Cardiac septum (tissue), 1 donor: ENCODE measurements at places on chromosomes 5 and 9. TPM values are rescaled to one million over a fixed set of nuclear protein-coding genes. Genes with fewer than 3 reads are reported as not detected.

PGGT1B gene
- 24.7 TPM for total RNA-seq

DNA sequence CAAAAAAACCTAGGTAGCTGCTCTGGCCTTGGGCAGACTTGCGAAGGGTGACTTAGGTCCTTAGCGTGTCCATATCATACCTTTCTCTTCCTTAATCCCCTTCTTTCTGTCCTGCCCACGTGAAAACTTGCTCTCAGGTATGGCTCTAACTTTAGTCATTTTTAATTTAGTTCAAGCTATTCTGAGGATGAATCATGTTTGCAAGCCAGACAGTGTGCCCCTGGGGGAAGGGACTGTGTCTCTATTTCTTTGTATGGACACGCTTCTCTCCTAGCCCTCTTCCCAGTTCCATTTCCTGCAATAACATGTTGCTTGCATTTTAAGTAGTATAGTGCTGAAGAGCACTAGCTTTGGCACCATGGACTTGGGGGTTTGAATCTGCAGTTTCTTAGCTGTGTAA, 120.6 kb downstream of the PTTG1 start:
- DNase-seq: no peak

- no peak for DNase-seq
Measured at GRCh38 chr9:101047848-101048397, 19.4 kb downstream of the PLPPR1 start.

DNA sequence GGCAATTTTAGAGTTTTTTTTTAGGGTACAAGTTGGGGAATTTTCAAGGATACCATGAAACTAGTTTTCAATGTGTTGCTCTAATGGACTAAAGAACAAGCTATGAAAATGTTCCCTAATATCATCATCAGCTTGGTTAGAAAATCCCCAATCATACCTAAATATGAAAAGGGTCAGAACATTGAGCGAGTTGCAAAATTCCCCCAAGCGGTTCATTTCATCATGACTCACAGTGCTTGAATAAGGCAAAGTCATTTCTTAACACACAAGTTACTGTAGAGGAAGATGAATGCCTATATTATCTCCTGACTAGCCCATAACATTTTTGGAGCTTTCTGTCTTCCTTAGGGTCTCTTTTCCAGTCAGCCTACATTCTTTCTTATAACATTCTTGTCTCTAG, 62.7 kb downstream of the ST8SIA4 start:
- DNase-seq: no peak

DNA sequence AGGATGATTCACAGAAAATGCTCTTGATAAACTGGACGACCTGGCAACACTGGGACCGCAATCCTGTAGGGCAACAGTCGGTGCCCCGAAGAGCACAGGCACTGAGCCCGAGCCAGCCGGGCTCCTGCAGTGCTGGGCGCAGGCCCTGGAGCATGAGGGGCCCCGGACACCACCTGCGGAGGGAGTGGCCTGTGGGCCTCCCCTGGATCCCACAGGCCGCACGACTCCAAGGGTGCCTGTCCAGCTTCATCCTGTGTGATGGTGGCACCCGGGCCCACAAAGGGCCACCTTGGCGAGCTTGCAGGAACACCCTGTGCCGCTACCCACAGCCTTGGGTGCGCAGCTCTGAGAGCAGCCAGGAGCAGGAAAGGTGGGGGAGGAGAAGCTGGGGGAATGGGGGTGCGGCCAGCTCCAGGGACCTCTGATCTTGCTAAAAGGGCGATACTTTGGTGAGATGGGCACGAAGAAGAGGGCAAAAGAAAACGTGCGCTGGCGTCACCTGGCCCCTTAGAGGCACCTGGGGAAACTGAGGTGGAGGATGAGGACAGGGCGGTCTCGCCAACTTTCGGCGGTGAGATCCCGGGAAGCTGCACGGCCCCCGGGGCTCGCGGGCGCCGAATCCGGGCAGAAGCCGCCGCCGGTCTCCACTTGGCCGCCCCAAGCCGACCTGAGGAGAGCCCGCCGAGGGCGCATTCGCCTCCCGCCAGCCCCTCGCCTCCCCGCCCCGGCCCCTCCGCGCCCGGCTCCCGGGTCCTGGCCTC, 722 bp downstream of the TBC1D9B start:
- no peak for DNase-seq

DNA sequence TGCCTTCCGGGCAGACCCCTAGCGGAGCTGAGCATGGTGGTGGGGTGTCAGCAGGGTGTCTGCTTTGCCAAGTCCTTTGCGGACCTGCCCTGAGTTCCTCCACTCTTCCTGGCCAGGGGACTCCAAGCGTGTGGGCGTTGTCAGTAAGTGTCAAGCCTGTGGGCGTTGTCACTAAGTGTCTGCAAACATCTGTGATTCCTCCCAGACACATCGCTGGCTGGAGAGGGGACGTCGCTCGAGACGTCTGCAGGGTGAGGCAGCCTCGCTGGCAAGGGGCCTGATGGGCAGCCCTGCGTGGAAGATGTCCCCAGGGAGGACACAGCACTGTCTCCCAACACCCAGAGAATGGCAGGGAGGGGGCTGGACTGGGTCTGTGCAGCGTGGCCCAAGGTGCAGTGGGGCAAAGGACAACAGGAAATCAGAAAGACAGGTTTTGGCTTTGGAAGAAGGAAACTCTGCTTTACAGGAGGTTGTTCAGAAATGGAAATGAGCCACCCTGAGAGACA, 28.8 kb downstream of the ADAMTSL2 start:
- no peak for DNase-seq

DNA sequence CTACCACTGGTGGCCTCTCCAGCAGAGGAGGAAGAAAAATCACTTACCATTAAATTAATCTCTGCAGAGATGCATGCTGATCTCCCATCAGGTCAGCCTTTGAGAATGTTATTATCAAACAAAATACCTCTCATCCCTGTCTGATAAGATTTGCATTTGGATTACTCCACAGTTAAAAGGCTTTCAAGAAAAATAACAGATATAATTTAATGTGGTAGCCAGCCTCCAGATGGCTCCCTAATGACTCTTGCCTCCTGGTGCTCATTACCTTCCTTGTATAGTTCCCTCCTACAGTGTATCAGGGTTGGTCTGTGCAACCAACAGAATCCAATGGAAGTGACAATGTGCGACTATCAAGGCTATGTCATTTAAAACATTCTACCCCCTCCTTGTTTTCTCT, 63.6 kb upstream of the TNPO1 start:
- no peak for DNase-seq

DNA sequence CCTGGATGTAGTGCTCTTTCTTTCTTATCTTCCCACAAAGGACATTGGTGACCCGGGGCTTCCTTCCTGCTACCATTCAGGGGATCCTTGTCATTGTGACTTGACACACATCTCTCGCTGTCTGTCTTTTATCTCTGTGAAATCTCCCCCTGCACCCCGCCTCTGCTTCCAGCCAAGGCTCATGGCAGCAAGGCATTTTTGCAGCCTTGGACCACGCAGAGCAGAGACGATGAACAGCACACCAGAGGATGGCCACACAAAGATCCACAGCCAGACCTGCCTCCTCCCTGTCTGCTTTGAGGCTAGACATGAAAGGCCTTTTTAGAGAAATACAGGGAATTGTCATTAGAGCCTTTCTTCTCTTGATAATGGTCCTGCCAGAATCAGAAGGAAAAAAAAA, 549.1 kb downstream of the CDK5RAP2 start:
- no peak for DNase-seq
